ENCODE measurements at places on chromosomes 5 and 9.

GRCh38 chr5:76982450-76982849 is 29.6 kb downstream of the CRHBP start:
- H3K36me3 ChIP-seq, result no peaks in the 10 kb centered on the region
- no peak for DNase-seq
- no peaks in the 10 kb centered on the region for H3K27me3 ChIP-seq
- no peaks in the 10 kb centered on the region for H3K4me1 ChIP-seq
- H3K27ac ChIP-seq, result no peak overlapping the region
- H3K4me3 ChIP-seq, result no peak overlapping the region

- no peaks in the 10 kb centered on the region for H3K36me3 ChIP-seq
- no peak for DNase-seq
- H3K4me1 ChIP-seq, result no peaks in the 10 kb centered on the region
- H3K27me3 ChIP-seq, result no peaks in the 10 kb centered on the region
Observed at GRCh38 chr9:109906766-109907382, 126.9 kb downstream of the PALM2AKAP2 start.

DNA sequence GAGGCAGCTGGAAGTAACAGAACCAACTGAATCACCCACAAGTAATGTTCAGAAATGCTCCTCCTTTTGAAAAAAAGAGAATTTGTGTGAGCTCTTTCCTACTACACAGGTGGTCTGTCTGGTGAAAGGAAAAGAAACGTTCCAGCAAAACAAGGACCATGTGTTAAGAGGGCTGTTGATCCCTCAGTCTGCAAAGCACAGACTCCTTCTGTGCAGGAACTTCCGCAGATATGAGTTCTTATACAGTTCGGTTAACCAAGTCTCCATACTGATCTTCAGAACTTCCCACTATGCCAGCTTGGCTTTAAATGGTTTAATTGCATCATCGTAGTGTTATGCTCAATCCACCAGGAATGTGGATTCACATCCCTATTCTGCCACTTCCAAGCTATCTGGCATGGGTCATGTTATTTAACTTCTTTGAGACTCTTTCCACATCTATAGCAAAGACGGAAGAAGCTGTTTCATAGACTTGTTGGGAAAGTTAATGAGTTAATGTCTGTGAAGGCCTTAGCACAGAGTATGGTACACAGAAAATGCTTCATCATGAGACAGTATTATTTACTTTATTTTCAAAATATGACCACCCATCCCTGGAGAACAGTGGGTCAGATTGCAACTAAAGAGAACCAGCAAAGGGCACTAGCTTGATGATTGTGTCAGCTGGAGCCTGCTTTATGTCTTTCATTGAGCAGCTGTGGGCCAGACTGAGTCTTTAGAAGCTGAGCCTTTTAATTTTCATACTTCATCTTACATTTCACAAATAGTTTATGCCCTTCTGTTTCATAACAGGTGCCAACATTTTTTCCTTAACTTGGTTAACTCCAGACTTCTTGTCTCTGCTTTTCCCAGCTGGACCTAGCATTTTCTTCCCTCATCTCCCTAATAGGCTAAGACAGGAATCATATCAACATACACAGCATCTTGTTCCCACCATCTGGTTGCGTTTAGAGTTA is 89.9 kb downstream of the MAMDC2 start:
- no peak for DNase-seq
- no peak overlapping the region for H3K27ac ChIP-seq
- H3K4me1 ChIP-seq, result no peaks in the 10 kb centered on the region
- no peak overlapping the region for H3K4me3 ChIP-seq
- H3K36me3 ChIP-seq, result no peaks in the 10 kb centered on the region
- H3K27me3 ChIP-seq, result no peaks in the 10 kb centered on the region

DNA sequence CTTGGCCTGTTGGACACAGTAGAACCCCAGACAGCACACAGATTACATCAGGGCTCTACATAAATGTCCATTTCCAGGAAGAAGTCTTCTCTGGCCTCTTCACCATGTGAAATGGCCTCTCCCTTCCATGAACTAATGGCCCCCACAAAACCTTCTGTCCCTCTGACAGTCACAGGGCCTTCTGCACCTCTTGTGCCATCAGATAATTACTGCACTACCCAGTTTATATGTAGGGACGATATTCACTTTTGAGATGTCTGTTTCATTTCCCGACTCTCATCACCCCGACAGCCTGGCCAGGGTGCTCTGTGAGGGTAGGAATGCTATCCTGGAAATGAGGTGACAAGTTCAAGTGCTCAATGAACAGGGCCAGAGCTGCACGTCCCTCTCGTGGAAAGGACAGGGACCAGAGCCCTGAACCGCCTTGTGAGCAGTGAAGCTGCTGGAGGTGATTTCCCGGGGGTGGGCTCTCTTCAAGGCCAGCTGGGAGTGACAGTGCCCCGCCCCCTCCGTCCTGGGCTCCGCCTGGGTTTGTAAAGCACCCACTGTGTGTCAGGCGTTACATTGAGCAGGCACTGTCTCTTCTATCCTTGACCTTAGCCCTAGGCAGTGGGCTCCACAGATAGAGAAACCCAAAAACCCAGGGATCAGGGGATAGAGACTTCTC is 3.0 kb upstream of the FAM78A start:
- DNase-seq, result no peak
- no peaks in the 10 kb centered on the region for H3K27me3 ChIP-seq
- H3K4me3 ChIP-seq, result peak overlapping the region; percentile 52
- peaks cover 26% of the 10 kb centered on the region for H3K4me1 ChIP-seq
- H3K27ac ChIP-seq, result no peak overlapping the region
- peaks cover 4% of the 10 kb centered on the region for H3K36me3 ChIP-seq

DNA sequence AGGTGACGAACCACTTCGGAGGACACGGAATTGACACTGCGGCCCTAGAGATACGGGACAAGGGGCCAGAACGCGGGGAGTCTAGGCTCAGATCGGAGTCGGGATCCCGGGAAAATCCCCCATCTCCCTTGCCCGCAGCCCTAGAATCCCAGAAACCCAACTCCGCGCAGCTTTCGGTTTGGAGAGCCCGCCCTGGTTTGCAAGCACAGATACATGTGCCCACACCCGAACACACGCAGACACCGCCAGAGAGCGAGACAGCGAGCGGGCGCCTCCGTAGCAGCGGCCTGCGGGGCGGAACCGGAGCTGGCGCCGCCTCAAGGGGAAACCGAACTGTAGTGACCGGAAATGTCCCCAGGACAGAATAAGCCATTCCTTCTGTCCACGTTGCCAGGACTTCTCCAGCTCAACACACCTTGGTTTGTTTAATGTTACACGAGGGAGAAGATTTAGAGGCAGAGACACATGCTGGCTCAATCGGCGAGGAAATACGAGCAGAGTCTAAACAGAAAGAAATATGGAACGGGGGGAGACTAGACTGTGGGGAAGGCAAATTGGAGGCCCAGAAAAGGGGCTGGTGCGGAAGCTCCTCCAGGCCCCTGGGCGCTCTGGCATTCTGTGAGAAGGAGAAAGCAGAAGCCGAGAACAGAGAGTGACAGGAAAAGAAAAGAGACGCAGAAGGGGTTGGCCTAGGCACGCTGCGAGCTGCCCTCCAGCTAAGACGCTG is 2.9 kb upstream of the PAX5 start:
- H3K4me3 ChIP-seq, result peak overlapping the region; percentile 84
- H3K27me3 ChIP-seq, result peaks cover 66% of the 10 kb centered on the region
- no peak overlapping the region for H3K27ac ChIP-seq
- no peaks in the 10 kb centered on the region for H3K36me3 ChIP-seq

Data from CD8-positive, alpha-beta memory T cell (primary cell).